RCC 7860 (cell line): ENCODE measurements at places on chromosomes 6 and 20.

- no peak for DNase-seq
Measured at GRCh38 chr20:37408302-37409193, 62.6 kb downstream of the SRC start.

DNA sequence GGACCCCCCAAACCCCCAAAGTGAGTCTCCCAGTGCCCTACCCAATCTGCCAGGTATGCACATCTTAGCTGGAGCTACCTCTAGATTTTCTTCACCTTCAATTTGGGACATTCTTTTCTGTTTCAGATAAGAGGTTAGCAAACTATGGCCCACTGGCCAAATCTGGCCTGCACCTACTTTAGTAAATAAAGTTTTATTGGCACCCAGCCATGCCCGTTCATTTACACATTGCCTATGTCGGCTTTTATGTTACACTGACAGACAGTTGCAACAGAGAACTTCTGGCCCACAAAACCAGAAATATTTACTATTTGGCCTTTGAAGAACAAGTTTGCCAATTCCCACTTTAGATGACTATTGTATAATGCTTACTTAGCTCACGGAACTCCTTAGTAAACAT, 55.9 kb upstream of the STX16 start:
- no peak for DNase-seq

- DNase-seq, result peak; percentile 46
Measured at GRCh38 chr6:34386316-34387137, 5.9 kb downstream of the NUDT3 start.

GRCh38 chr6:118558464-118559217, 10.5 kb downstream of the PLN start:
- no peak for DNase-seq

DNA sequence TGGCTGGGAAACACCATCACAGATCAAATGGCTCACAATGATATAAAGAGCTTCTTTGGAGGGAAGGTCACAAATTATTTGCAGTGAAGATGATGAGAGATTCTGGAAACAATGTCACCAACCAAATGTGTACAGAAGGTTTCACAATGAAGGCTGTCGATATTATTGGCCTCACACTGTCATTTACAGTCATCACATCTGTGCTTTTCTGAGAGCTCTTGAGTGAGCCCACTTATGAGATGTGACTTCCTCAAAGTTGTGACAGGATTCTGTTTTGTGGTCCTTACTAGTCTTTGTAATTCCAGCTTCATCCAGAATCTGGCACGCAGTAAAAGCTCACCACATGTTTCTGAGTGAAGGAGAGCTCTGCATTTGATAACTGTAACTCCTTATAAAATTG, 133.6 kb downstream of the LMBRD1 start:
- no peak for DNase-seq

DNA sequence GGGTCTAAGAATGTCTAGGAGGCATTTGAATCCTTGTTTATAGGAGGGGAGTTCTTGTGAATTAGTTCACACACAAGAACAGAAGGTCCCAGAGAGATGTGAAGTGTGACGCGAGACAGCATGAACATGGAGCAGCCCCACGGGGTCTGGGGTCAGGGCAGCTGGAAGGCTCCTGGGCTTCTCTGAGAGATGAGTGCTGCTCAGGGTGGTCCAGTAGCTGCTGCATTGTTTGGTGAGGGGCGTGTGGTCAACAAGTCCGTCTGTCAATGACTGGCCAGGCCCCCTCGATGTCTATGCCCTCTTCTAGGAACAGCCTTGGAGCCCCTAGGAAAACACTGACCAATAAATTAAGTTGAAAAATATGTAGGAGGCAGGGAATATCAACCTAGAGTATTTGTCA, 40.2 kb upstream of the GABRR1 start:
- DNase-seq, result no peak

- no peak for DNase-seq
Measured at GRCh38 chr6:30121446-30122366, 8.8 kb upstream of the TRIM31 start.

DNA sequence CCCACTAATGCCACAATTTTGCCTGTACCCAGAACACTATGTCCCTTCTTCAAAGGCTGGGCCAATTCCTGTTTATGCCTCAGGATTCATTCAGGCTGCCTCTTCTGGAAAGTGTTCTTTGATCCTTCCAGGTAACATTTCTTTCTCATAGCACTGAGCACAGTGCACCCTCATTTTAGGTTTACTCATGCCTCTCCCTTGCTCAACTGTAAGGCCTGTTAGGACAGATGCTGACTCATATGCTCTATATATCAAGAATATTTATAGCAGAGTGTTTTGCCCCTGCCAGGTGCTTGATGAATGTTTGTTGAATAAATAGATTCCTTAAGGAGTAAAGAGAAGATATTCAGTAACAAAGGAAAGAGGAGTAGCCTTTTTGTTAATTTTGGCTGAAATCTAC, 263.9 kb downstream of the PHF3 start:
- DNase-seq, result no peak

- no peak for DNase-seq
Measured at GRCh38 chr20:33263784-33264183, 19.2 kb upstream of the BPIFB1 start.

GRCh38 chr6:87982134-87982533, 65.5 kb upstream of the SPACA1 start:
- DNase-seq, result no peak

GRCh38 chr6:143607974-143608373, 69.8 kb upstream of the PHACTR2 start:
- DNase-seq, result no peak
